ENCODE measurements at places on chromosomes 6 and 20.

GRCh38 chr20:58130581-58130980 lies 97.9 kb downstream of the ANKRD60 start:
- DNase-seq: no peak

GRCh38 chr20:36917240-36917639 lies 34.3 kb downstream of the SAMHD1 start:
- no peak for DNase-seq

GRCh38 chr6:51007237-51007636 lies 188.6 kb downstream of the TFAP2B start:
- DNase-seq: no peak

- no peak for DNase-seq
These were observed 234.4 kb downstream of the SMOC2 start for GRCh38 chr6:168675375-168675774.

Data from kidney epithelial cell (primary cell).